ENCODE measurements at places on chromosomes 7 and 10.

- peak; percentile 55 for DNase-seq
Observed at GRCh38 chr7:39709768-39710311, 86.5 kb downstream of the RALA start.

- no peak for DNase-seq
Observed at GRCh38 chr7:116101704-116102103, 71.1 kb upstream of the TFEC start.

GRCh38 chr10:7818295-7819120 is at the start of gene TAF3:
TSS of gene TAF3 (plus strand) at chr10:7818505. CDS start at chr10:7818710, 205 bp downstream.
- DNase-seq, result peak; percentile 93

DNA sequence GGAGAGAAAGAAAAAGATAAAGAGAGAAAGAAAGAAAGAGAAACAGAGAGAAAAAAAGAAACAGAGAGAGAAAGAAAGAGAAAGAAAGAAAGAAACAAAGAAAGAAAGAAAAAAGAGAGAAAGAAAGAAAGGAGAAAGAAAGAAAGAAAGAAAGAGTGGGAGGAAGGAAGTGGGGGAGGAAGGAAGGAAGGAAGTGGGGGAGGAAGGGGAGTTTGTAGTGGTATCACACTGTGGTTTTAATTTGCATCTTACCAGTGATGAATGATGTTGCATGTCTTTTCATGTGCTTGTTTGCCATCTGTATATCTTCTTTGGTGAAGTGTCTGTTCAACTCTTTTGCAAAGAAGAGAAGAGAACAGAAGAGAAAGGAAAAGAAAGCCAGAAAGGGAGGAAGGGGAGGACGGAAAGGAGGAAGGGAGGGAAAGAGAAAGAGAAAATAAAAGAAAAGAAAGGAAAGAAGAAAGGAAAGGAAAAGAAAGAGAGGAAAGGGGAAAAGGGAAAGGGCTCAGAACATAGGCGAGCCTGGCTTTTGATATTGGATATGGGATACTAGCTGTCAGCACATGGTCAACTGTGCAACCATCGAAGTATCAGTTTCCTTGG is 79.2 kb upstream of the FRMD4A start:
- DNase-seq, result no peak

DNA sequence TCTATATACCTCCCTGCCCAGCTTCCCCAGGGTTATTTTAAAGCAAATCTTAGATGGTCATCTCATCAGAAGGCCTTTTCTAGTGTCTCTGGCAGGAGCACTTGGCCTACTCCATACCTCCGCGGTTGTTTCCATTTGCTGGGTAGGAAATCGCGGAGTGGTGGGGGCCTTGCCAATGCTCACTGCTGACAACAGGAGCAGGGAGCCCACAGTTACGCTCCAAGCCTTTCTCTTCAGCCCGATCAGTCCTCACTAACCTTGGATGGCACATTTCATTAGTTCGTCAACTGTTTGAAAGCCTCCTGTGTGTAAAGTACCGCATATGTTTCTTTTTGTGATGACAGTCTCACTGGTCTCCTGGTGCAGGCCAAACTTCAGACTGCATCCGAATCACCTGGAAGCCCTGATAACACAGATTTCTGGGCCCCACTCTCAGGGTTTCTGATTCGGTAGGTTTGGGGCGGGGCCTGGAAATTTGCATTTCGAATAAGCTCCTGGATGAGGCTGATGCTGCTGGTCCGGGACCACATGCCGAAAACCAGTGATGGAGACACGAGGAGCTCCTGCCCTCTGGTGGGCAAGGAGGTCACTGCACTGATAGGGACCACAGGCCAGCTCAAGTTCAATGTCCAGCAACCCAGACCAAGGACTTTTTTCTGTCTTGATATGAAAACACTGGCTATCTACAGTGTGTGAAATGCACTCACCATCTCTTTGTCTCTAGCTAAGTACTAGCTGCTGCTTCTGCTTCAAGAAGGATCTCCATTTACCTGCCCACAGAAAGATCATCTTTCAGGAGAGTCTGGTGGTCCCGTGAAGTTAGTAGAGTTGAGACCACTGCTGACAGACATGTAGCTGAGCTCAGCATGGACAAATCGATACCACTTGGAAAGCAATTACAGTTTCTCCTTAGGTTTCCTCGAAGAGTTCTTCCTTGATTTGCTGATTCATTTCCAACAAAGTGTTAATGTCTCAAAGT is 14.0 kb downstream of the LRGUK start:
- peak; percentile 79 for DNase-seq

- DNase-seq, result no peak
Observed at GRCh38 chr7:68688416-68689086, 909.7 kb upstream of the AUTS2 start.

All from ecto neural progenitor cell (in vitro differentiated cells).